ENCODE measurements at places on chromosomes 5 and 9.

GRCh38 chr5:25823330-25823873 lies 1178.6 kb upstream of the CDH10 start:
- DNase-seq: no peak

GRCh38 chr9:133189826-133190225 lies 19.2 kb downstream of the OBP2B start:
- DNase-seq: no peak

DNA sequence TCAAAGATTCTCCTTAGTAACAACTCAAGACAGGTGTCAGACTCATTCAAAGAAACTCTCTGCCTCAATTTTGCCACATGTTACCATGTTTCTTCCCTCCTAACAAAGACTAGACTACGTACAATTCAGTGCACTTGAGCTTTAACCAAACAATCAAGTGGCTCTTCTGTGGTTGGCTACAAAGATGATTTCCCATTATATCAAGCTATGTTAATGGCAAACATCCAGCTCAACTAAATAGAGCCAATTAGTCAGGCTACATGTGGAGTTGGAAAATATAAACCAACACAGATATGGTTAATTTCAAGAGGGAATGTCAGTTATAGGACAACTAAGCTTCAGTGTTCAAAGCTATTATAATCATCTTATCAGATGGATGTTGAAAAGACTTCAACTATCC lies 29.2 kb upstream of the ADRA1B start:
- no peak for DNase-seq

DNA sequence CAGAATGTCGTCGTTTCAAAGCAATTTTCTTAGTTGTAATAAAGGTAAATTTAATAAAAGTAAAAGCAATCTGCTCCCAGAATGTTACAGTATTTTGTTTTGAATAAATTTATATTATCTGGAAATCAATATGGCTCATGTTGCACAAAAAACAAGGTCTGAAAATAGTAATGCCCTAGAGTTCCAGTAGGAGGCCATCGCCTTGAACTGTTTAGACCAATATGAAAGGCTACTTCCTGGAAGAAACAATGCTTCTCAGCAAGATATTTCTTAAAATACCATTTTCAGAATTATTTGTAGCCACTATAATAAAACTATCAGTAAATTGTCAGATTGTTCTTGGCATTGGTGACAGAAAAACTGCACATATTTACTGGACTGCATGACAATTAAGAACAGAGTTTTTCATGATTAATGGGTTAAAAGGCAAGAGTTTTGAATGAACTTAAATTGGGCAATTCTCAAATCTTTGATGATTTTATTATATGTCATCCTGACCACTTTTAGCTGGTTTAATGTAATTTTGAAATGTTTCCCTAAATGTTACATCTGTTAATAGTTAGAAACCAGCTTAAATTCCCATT lies 153.2 kb downstream of the COMMD10 start:
- DNase-seq: no peak

DNA sequence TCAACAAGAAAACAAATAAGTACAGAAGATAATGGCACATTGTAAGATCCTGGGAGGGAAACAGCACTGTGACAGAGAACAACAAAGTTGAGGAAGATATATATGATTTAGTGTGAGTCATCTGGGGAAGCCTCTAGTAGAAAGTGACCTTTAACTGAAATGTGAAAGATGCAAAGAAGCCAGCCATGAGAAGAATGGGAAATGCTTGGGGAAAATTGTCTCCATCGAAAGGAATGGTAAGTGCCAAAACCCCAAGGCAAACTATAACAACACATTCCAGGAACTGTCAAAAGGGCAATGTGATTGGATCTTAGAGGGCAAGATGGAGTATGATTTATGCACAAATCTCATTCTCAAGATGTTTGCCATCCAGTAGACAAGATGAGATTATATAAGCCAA lies 537.8 kb upstream of the BRINP1 start:
- no peak for DNase-seq

DNA sequence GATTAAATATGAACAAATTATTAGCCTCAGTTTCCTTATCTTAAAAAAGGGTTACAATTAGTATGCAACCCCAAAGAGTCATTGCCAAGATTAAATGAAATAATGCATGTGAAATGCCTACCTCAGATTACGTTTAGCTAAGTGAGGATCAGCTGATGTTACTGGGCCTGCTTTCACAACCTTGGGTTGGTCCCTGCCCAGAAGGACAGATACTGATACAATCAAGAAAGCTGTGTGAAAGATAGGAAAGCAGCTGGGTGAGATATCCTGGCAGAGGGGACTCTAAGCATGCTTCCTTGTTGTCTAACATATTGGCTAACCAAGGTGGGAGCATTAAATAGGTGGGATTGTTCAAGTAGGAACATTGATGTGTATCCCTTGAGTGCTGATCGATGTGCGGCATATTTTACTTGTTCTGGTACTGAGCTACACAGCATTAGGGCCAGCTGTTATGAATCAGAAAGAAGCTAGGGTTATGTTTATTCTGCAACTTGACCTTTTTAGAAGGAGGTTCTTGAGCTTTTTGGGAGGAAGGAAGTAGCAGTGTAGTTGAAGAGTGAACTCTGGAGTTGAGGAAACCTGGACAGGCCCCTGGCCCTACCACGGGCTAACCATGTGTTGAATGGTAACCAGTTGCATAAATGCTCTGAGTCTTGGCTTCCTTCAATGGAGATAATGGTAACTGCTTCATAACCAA lies 28.9 kb downstream of the SNX24 start:
- no peak for DNase-seq

GRCh38 chr9:135811801-135812200 lies 95.5 kb downstream of the CAMSAP1 start:
- DNase-seq: peak; percentile 22

DNA sequence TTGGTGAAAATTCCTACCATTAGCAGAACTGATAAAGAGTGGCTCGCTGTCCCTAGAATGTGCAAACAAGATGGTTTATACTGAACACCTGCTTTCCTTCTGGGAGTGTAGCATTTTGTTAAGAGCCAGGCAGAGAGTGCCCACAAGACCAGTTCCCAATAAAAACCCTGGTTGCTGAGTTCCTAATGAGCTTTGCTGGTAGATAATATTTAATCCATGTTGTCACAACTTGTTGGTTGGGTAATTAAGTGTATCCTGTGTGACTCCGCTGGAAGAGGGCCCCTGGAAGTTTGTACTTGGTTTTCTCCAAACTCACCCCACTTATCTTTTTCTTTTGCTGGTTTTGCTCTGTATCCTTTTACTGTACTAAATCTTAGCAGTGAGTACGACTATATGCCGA lies 39.5 kb upstream of the GOLGA1 start:
- no peak for DNase-seq

DNA sequence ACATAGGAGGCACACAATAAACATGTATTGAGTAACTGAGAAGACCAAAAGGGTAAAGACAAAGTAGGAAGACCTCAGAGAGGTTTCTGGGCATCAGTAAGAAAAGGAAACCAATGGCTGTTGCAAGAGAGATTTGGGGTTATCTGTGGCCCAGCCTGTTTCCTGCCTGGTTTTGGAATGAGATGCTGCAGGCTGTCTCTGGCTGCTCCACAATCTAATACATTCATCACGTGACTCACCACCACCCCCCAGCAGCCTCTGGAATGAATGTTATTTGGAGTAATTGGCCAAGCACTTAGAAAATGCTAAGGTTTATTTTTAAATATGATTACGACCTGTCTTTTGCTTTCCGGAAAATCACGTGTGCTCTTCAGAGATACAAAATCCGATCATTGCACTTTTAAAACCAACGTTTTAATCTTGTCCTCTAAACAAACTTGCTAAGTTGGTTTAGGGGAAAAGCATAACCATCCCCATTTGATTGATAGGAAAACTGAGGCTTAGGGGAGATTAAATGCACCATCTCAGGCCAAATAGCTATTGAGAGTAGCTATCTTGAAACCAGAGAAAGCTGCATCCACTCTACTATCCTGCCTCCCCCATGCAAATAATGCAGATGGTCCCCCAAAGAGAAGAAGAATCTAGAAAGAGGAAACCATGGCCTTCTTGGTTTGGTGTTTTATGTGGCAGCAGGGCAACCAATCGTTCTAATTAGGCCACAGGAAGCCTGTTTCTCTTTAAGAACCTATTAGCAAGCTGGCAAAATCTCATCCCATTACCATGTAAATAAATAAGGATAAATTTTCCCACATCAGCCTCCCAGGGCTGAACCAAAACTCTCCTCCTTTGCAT lies 151.8 kb upstream of the ADRA1B start:
- DNase-seq: no peak

DNA sequence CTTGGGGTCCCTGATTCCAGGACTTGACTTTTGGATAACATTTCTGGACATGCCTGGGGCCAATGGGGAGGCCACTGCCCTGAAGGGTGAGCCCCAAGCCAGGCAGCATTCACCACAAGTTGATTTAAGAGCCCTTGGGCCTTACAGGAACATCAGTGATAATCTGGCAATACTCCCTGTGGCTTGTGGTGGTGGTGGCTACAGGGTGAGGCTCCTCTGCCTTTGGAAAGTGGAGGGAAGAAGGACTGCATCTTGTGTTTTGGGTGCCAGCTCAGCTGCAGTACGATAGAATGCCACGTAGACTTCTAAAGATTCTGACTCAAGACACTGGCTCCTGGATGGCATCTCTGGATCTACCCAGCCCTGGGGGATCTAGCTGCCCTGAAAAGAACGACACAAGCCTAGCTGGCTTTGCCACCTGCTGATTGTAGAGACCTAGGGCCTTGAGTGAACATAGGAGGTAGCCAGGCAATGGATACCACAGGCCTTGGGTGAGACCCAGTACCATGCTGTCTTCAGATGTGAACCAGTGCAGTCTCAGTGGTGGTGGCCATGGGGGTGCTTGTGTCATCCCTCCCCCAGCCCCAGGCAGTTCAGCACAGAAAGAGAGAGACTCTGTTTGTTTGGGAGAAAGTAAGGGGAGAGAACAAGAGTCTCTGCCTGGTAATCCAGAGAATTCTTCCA lies 79.0 kb upstream of the DAP start:
- DNase-seq: no peak

DNA sequence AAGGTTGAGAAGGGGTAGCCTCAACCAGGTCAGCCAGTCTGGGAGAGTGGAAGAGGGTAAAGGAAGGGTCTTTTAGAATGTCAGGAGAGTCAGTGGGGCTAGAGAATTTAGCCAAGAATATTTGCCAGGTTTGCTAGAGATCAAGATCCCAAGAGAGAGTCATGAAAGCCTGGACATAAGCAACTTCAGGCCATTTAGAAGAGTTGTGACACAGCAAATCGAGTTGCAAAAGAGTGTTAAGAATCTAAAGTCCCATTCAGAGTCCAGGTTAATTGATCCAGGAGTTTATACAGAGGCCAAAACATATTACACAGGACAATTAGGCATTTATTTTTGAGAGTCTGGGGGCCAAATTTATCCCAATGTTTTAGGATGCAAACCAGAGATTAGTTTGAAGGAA lies 1260.1 kb upstream of the ACO1 start:
- no peak for DNase-seq

GRCh38 chr9:71743882-71744281 lies 24.4 kb downstream of the CEMIP2 start:
- no peak for DNase-seq

- DNase-seq: no peak
Measured at GRCh38 chr5:75928992-75929391, 154.2 kb upstream of the SV2C start.

GRCh38 chr5:139690064-139690802 lies 42.1 kb downstream of the CXXC5 start:
- DNase-seq: no peak

DNA sequence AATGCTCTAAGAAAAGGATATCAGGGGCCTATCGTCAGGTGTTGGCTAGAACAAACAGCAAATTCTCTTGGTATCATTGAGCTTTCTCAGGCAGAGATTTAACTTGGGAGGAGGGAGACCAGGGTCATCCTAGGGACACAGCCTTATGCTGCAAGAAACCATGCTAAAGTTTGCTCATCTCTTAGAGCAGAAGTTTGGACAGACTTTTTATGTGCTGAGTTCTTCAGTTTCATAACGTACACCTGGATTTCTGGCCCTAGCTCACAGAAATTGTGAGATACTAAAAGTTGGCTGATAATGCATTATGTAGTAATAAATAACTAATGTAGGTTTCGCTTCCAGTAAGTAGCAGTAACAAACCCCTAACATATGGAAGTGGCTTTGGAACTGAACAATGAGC lies 1359.8 kb upstream of the CDH9 start:
- no peak for DNase-seq

- DNase-seq: no peak
Measured at GRCh38 chr5:143922718-143923117, 110.8 kb downstream of the HMHB1 start.

DNA sequence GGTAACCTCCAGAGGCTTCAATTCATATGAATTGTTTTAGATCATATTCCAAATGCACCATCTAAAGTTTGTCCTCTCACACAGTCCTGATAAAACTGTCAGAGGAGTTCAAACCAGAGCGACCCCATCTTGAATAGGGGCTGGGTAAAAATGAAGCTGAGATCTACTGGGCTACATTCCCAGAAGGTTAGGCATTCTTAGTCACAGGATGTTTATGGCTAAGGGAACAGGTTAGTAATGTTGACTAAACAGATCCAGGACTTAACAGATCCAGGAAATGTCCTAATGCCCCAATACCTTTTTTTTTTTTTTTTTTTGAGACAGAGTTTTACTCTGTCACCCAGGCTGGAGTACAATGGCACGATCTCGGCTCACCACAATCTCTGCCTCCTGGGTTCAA lies 192.6 kb upstream of the PRDM9 start:
- no peak for DNase-seq

- no peak for DNase-seq
Measured at GRCh38 chr9:91868732-91869391, 81.2 kb downstream of the ROR2 start.

DNA sequence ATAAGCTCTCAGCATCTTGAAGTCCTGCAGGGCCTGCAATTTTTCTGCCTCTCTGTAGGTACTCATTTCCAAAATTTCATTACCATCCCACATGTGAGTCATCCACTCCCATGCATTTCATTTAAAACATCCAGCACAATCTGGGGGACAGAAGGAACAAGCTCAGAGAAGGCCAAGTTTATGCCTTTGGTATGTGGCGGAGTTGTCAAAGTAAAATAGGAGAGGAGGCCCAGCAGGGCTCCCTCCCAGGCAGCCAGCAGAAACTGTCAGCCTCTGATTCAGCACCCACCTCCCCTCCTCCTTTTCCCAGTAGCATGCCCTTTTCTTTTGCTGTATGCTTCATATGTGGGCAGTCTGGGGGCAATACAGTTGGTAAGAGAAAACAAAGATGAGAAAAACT lies 126.4 kb upstream of the ZNF366 start:
- no peak for DNase-seq

DNA sequence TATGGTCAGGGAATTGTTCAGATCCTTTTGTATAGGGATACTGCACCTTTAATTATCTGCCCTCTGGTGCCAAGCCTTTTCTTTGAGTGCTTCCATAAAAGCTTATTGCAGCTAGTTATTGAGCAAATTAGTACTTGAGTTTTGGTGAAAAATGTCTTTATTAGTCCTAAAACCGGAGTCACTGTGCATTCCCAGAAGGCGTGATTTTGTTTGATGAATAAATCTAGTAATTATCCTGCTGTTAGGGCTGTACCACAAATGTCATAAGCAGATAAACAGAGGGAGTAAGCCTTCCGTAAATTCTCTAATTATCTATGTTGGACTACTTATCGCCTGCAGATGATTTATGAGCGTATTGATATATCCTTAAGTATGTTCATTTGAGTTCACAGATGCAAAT lies 620.7 kb upstream of the ARRDC3 start:
- no peak for DNase-seq

GRCh38 chr9:87464110-87464991 lies 33.3 kb upstream of the DAPK1 start:
- no peak for DNase-seq

Measured in Right ventricle myocardium superior (tissue), 1 donor.